ENCODE measurements at places on chromosomes 16 and 17.

GRCh38 chr17:73091770-73092522, 542 bp downstream of the SLC39A11 start:
- no peak for DNase-seq

DNA sequence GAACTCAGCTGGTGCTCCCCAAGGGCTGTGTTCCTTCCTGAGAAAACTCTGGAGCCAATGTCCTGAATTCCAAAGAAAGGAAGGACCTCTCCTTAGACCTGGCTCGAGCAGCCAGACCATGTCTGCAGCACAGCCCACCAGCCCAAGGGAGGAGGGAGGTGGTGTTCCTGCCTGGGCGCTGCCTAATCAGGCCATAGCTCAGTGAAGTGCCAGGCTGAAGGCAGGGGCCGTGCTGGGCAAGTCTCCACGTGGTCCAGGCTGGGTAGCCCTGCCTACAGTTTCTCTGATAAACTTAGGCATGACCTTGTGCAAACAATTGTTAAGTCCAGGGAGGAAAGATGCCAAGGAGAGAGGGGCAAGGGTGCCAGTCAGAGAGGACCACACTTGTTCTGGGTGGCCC, 76.8 kb downstream of the MPRIP start:
- no peak for DNase-seq

- no peak for DNase-seq
Measured at GRCh38 chr17:80071116-80071841, 30.1 kb upstream of the GAA start.

DNA sequence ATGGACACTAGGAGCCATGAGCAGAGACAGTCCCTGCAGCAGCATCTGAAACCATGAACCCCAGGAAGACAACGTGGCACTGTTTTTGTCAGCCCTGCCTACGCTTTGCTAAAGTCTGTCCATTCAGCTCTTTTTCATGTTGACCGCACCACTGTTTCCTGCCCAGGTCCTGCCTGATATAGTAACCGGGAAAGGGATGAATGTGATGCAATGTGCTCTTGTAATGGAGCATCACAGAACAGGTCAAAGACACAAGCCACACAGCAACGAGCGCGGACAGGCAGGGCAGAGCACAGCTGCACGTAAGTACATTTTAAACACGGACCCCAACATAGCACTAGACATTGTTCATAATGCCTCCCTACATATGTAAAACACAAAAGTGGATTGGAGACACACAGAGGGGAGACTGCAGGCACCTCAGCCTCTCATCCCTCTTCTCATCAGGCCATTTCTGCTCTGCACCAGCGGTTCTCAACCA, 16.9 kb upstream of the TNFRSF13B start:
- no peak for DNase-seq

DNA sequence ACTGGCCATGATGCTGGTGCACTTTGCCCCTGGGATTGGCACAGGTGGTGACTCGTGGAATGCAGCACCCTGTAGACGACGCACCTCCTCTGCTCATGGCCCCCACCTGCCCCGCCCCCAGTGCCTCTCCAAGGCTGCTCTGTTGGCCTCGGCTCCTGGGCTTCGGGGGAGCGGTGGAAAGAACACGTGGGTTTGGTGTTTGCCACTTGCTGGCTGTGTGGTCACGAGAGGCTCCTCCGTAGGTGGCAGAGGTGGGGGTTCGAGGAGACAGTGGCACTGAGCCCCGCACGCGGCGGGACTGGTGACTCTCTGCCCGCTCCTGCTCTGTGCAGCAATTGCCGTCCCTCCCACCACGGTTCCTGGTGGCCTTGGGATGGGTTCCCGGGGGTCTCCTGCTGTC, 82.8 kb upstream of the ZNF750 start:
- no peak for DNase-seq

GRCh38 chr16:88739139-88739976, 33.1 kb downstream of the CTU2 start:
- no peak for DNase-seq

DNA sequence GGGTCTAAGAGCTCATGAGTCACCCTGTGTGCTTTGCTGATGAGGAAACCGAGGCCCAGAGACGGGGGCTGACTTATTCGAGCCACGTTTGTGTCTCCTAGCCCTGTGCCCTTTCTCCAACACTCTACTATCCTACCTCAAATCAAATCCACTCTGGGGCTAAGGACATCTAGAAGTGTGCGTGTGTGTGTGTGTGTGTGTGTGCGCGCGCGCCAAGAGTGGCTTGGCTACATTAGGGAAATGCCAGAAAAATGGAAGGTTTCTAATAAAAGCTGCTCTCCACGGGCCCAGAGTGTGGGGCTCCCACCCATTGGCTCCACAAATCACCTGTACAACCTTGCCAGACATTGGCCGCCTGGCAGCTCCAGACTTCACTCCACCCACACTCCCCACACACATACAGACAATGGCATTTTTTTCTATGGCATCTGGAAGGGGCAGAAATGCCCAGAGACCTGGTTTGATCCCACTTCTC, 30.3 kb upstream of the PHOSPHO1 start:
- no peak for DNase-seq

DNA sequence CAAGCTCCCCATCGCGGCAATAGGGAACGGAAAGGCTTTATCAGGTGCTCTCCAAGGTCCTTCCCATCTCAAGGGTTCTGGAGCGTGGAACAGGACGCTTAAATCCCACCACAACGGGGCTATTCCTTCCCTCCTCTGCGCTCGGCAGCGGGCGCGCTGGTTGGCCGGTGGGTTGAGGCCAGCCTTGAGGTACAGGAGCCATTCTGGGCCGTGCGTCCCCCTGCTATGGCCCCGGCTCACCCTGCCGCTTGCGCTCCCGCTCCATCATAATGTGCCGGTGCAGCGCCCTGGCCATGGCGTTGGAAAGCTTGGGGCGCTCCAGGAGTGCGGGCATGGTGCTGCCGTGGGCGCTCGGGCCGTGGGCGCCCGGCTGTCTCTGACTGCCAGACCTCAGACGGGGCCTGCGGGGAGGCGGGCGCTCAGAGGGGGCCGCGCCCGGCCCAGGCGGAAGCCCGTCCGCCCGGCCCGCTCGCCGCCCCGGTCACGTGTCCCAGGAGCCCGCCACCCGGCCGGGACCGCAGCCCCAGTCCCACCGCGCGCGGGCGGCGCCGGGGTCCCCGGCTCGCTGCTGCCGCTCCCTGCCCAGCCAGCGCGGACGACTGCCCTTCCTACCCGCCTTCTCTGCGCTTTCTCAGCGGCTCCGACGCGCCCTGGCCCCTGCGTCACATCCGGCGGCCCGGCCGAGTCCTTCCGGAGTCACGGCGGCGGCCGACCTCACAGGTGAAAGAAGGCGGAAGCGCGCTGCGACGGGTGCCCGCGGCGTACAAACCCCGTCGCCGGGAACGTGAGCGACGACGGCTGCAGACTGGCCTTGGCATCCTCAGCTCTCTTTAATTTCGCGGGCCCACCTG, at the start of gene GPS2:
Gene GPS2 (minus strand): TSS at position 642 of the 851 bp plus-strand sequence. CDS start 308 bp downstream, at position 334.
- peak; percentile 13 for DNase-seq

GRCh38 chr17:57502811-57503241, 242.3 kb downstream of the CCDC182 start:
- DNase-seq = no peak

- DNase-seq = no peak
Measured at GRCh38 chr16:1561266-1561665, 27.8 kb downstream of the TMEM204 start.

- no peak for DNase-seq
Measured at GRCh38 chr17:4127555-4127954, 15.3 kb downstream of the ZZEF1 start.

DNA sequence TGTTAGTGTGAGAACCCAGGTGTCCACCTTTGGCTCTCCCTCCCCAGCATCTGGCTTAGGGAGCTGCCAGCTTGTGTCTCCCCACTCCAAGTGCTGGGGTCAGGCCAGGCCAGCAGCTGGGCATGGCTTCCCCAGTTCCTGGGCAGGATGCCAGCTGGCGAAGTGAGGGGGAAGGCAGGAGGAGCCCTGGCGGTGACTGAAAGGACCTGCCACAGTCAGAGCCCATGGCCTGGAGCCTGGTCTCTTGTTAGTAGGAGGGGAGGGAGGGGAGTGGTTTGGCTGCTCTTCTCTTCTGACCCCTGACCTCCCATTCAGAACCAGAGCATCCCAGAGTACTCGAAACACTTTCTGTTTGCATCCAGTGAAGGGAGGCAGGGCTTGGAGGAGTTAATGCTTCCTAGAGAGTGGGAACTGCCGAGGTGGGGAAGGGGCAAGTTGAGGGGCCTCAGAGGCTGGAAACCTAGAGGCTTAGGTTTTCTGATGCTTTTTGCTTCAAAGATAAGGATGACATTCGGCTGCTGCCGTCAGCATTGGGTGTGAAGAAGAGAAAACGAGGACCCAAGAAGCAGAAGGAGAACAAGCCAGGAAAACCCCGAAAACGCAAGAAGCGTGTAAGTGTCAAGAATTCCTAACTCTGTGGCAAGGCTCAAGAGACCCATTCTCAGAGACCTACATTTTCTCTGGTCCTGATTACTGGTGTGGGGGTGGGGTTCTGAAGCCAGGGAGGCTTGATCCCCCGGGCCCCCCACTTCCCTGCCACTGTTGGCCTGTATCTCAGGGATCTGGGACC, 772 bp downstream of the CHD3 start:
- DNase-seq = peak; percentile 71

GRCh38 chr16:75621170-75621477, 2.0 kb downstream of the ADAT1 start:
- no peak for DNase-seq

- DNase-seq = no peak
Measured at GRCh38 chr17:71760062-71760720, 360.6 kb upstream of the SOX9 start.

DNA sequence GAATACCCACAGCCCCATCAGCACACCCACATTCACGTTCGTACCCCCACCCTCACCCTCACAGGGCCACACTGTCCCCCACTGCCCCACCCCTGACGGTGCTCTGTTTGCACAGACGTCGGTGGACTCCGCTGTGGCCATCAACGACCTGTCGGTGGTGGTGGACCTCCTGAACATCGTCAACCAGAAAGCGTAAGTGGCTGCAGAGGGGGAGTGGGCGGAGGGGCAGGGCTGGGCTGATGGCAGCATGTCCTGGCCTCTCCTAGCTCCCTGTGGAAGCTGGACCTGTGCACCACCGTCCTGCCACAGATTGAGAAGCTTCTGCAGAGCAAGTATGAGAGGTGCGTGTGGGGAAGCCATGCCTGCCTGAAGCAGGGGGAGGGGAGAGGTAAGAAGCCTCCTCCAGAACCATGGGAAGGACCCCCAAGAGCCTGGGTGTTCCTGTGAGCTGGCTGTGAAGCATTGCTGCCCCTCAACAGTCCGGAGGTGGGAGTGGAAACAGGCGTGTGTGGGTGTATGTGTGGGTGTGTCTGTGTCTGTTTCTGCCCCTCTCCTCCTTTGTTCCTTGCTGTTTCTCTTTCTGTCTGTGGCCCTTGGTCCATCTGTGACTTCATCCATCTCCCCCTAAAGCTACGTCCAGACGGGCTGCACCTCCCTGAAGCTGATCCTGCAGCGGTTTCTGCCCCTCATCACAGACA, 20.3 kb downstream of the KATNB1 start:
- no peak for DNase-seq

DNA sequence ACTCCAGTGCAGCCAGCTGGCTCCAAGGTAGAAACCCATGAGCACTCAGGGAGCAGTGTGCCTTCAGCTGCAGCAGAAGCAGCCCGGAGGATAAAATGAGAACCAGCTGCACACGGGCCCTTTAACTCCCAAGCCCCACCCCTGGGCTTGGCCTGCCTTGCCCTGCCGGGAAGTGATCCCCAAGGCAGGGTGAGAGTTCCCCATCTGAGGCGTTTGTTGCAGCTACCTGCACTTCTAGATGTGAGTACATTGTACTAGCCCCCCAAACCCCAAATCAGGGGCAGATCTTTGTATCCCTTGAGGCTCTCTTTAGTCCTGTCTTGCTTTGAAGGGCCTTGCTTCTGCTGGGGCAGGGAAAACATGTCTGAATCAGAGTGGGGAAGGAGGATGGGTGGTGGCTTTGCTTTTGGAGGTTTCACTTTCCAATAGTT, at the start of gene MVP:
Gene MVP (plus strand): TSS at position 192 of the 431 bp plus-strand sequence. CDS start 10,088 bp downstream, outside the sequence.
- no peak for DNase-seq

DNA sequence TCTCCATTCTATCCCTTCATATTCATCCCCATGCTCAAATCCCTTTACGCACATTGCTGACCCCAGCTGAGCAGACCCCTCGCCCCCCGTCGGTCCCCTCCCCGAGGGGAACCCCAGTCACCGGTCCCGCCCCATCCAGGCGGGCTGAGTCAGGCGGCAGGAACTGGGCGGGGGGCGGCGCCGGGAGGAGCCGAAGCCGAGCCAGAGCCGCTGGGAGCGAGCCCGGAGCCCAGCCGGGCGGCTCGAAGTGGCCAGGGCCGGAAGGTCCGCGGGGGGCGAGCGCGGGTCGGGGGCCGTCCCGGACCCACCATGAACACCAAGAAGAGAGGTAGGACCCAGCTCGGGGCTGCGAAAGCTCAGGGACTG, 8.6 kb downstream of the RIPOR1 start:
- DNase-seq = no peak

GRCh38 chr17:6165806-6166205, 95.6 kb downstream of the WSCD1 start:
- DNase-seq = no peak

- no peak for DNase-seq
Measured at GRCh38 chr17:4476017-4476416, 22.7 kb upstream of the SPNS2 start.

- DNase-seq = no peak
Measured at GRCh38 chr17:76369379-76369778, 15.0 kb upstream of the SPHK1 start.

DNA sequence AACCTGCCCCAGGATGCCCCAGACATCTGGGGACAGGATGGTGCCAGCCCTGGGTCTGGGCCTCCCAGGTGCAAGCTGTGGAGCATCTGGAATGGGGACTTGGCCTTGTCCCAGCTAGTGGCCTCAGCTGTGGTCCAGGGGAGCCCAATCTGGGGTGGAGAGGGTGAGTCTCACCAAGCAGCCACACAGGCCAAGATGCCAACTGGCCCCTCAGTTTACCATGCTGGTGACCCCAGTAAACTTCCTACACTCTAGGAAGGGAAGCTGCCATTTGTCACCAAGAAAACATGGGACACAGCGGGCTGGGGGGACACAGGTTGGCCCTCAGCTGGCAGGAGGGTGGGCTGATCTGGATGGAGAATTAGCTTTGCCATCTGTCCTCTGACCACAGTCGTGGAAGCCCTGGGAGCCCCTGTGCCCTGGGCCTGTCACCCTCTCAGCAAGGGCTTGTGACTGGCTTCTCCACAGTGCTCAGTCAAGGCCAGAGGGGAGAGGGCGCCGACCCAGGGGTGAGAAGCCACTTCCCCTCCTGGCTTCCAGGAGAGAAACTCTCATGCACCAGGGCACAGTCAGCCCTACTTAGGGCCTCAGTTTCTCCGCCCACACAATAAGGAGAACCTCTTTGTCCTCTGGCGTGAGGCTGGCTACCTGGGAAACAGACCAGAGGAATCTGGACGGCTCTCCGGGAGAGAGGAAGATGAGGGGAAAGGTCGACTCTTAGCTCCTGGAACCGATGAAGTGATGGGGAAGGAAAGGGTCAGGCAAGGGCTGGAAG, 126.4 kb upstream of the SMURF2 start:
- DNase-seq = no peak

- DNase-seq = no peak
Measured at GRCh38 chr16:67529582-67530012, 968 bp downstream of the RIPOR1 start.

- DNase-seq = no peak
Measured at GRCh38 chr17:45261577-45262515, at the start of gene SPATA32. SPATA32 (minus strand) TSS chr17:45262094; CDS start chr17:45262016, 78 bp downstream.

- DNase-seq = no peak
Measured at GRCh38 chr17:3697103-3697476, 1.1 kb upstream of the P2RX5 start.

- no peak for DNase-seq
Measured at GRCh38 chr16:76976101-76976500, 214.9 kb upstream of the MON1B start.

- no peak for DNase-seq
Measured at GRCh38 chr16:50717091-50717490, 23.7 kb downstream of the NOD2 start.

- no peak for DNase-seq
Measured at GRCh38 chr16:11896486-11897176, 19.1 kb downstream of the GSPT1 start.
